ENCODE measurements at places on chromosomes 6 and 20.
A peak's percentile ranks its signal among the peaks of the same experiment; 100 is the strongest.

GRCh38 chr6:87784690-87785089 lies 82.7 kb upstream of the AKIRIN2 start:
- DNase-seq = no peak

DNA sequence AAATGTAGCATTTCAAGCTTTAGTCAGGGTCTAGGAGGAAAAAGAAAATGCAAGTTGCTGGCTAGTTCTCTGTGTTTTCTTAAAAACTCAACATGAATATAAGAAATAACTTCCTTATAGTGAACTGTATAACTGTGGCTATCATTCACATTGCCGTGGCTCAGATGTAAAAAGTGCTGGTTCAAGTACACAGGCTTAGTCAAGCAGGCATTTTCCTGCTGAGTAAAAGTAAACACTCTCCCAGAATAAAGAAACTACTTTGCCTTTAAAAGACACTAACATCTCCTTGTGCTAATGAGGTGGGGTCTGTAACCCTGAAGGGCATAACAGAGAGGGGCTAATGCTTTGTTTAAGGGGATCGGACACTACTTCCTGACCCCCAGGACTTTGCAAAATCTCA lies 3.3 kb downstream of the ATP5F1E start:
- no peak for DNase-seq

DNA sequence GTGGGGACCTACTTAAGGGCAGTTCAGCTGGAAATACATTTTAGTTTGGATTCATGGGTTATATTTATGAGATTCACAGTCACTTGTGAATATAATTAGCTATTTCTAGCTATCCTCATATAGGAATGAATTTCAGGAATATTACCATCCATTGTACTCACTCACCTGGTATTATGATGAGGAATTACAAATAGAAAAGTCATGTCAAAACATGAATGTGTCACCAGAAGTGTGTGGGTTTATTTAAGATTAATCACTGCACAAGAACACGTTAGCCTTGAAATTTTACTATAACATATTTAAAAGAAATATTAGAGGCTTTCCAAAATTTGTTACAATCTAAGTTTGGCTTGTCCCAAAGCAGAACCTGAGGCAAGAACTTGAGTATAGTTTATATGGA lies 510.5 kb downstream of the PHF3 start:
- no peak for DNase-seq

DNA sequence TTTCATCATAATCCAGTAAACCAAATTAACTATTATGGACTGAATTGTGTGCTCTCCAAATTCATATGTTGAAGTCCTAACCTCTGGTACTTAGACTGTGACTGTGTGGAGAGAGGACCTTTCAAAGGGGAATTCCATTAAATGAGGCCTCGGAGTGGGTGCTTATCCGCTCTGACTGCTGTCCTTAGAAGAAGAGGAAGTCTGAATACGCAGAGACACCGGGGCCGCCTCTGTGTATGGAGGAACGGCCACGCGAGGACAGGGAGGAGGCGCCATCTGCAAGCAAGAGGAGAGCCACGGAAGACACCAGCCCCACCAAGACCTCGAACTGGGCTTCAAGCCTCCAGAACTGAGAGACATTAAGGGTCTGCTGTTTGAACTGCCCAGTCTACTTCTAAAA lies 35.6 kb upstream of the RPS6KA2 start:
- no peak for DNase-seq

DNA sequence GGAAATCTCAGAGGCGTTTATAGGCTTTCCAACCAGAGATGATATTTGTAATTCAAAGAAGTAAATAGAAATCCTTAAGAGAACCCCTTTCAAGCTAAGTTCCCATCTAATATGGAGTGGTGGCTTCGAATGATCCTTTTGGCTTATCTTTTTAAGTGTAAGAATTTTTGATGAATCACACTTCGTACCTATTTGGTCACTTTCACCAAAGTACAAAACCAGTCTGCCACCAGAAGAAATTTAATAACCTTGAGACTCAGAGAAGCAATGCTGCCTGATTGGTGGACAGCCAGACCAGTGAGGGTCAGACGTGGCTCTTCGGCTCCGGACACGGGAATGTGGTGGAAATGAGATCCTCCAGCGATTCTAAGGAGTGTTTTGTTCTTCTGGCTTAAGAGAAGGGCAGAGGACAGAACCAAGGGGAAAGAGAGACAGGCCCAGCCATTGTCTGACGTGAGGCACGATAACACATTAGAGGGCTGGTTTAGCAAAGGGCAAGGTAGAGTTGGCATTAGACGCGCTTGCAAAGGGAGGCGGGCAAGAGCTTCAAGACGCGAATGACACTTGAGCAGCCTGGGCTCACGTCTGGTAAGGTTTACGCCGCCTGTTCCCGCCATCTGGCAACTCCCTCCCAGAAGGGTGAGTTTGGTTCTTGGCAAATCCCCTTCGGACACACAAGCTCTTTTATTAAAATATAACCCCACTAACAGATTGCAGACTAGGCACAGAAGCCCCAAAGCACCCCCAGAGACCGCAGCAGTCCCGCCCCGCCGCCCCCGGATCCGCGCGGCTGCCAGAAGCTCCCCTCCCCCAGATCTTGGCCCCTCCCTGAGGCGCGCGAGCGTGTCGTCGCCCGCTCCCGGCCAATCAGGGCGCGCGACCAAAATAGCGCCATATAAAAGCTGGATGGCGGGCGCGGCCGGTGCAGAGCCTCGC lies 50.0 kb upstream of the EZR start:
- peak; percentile 83 for DNase-seq

DNA sequence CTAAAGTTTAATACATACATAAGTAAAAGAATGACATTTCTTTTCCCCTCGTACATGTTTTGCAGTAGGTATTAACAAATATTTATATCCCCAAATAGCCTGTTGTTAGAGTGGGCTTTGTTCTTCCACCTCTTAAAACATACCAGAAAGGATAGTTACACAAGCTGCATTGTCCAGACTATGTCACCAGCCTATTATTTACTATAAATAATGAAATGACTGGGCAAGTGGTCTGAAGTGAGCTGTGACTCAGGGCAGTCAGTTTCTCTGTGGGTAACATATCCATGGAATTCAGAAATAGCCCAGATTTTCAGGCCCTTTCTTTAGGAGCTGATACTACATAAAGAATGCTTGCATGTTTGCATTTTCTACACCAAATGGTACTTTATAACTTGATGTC lies 60.1 kb downstream of the FUT9 start:
- DNase-seq = peak; percentile 20

- no peak for DNase-seq
These were observed 140.8 kb downstream of the SLC16A10 start for GRCh38 chr6:111228094-111228493.

DNA sequence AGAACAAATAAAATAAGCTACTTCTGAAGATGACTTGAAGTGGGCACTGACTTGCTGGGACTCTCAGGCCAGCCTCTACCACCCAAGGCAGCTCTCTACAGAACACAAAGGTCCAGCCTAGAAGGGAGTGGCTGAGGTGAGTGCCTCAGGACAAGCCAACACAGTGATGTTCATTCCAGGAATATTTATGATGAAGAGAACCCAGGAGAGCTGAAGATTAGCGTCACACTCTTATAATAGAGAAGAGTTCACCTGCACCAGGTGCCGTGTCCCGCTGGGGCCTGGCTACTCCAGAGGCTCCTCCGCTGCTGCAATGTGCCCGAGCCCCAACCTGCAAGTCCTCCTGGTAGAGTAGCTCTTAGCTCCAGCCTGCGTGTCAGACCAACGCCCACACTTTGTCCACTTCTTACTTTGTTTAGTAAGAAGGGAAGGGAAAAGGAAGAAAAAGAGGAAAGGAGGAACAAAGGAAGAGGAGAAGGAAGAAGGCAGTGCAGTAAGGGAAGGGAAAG lies 182.4 kb upstream of the QKI start:
- DNase-seq = no peak

DNA sequence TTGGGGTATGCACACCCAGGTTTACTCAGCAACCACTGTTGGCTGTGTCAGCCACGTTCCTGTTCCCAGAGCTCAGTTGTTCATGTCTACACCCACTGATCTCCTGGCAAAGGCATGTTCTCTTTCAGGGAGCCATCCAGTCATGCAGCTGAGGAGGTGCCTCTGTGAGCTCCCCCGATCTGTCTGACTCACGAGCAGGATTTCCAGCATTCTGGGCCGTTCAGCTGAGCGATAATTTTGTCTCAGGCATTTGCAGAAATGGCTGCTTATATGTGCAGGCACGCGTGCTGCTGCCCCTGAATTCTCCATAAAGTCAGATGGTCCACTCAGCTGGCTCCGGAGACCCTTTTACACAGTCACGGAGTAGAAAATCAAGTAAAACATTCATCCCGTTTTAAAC lies 78.4 kb upstream of the IYD start:
- no peak for DNase-seq

DNA sequence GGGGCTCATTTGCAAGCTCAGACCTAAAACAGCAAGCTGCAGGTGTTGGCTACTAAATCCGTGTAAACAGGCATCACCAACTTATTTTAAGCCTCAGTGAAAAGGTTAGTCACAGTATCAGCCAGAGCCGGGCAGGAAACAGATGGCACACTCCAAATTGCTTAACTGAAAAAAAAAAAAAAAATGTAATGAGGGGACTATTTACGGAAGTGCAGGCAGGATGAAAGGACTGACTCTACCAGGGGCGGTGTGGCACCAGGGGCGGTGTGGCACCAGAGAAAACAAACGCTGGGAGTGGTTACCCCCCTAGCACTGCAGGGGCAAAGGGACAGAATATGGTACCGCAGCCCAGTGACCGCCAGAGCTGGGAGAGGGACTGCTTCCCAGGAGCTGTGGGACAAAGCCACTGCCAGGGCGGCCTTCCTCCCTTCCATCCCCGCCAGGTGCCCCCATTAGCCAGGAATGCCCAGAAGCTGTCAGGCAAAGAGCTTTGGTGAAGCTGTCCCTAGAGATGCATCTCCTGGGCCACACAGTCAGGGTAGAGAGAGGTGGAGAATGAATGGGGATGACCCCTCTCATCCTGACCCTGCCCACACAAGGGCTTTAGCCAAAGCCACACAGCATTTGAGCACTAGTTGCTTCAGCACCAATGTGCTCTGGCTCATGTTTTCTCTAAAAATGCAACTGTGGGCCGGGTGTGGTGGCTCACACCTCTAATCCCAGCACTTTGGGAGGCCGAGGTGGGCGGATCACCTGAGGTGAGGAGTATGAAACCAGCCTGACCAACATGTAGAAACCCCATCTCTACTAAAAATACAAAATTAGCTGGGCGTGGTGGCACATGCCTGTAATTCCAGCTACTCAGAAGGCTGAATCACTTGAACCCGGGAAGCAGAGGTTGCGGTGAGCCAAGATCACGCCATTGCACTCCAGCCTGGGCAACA lies 39.6 kb upstream of the GFOD1 start:
- peak; percentile 81 for DNase-seq

DNA sequence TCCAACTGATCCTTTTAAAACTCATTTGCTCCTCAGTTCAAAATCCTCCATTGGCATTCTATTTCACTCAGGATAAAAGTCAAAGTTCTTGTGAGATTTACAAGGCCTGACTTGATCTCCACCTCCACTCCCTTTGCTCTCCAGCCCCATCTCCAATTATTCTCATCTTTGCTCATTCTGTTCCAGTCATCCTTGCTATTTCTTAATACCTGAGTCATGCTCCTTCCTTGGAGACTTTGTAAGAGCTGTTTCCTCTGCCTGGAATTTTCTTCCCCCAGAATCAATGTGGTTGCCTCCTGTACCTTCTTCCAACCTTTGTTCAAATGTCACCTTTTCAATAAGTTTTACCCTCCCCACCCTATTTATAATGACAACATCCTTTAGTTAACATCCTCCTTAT lies 373.5 kb downstream of the HTR1B start:
- no peak for DNase-seq

GRCh38 chr6:5869261-5869660 lies 137.5 kb downstream of the NRN1 start:
- DNase-seq = no peak

DNA sequence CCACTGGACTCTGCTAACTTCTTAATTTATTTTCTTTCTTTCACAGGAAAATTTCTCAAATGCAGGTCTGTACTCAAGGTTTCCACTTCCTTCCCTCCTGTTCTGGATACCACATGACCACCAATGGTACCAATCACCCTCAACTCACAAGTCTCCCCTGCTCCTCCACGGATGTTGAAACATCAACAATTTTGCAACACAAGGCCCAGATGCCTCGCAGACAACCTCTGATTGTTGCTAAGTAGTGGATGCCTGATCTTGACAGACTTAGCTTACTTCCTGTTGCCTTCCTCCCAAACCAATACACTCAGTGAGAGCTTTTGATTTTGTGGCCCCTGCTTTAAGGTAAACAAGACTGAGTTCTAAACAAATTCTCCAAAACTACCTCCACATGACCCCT lies 146.6 kb downstream of the FRK start:
- no peak for DNase-seq

- no peak for DNase-seq
These were observed at the start of gene TIAM2 for GRCh38 chr6:154995254-154996015. Gene TIAM2 (plus strand): TSS chr6:154995315. CDS start chr6:155129224, 133,909 bp downstream.

DNA sequence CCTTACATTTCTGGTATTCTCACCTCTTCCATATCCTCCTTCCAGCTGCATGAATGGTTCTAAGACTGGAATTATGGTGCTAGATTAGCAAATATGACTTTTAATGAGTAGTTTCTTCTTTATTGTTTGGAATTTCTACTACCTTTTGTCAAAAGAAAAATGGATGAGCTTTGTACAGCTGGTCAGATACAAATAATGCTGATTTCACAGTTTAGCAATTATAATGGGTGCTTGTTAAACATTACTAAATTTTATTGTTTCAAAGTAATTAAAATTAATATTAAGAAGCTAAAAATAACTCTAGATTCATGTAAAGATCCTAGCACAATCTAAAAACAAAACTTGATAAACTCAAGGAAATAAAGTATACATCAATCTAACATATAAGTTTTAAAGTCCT lies 32.3 kb upstream of the BEND6 start:
- DNase-seq = no peak

GRCh38 chr6:95785785-95786184 lies 208.4 kb downstream of the MANEA start:
- DNase-seq = no peak

GRCh38 chr6:38179300-38179699 lies 359.8 kb downstream of the ZFAND3 start:
- peak; percentile 16 for DNase-seq

DNA sequence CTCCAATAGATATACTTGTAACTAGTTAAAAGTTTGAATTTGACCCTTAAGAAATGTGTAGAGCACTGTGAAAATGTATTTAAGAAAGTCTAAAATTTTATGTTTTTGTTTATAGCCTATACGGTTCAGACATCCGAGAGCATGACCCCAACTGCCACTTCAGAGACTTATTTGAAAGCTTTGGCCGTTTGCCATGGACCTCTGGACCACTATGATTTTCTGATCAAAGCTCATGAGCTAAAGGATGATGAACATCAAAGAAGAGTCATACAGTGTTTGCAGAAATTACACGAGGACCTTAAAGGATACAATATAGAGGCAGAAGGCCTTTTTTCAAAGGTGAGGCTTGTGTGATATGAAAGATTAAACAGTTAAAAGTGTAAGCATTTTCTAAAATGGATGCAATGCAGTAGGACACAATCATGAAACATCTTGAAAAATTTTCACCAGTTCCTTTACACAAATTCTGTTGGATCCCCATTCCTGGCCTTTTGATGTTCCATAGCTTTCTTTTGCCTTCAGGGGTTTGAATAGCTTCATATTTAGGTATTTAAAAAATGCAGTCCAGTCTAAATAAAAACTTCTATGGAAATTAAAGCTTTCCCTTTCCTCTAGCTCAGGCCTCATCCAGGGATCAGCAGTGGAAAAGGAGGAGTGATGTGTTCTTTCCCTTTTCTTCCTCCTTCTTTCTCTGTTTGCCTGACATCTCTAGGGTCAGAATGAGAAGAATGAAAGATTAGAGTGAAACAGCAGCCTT lies 29.0 kb downstream of the AFG1L start:
- no peak for DNase-seq

Data from COR-L47 (cell line).